ENCODE measurements at places on chromosomes 12 and 14.

- no peak for DNase-seq
These were observed 155.9 kb downstream of the SLC41A2 start for GRCh38 chr12:104802208-104802607.

- no peak for DNase-seq
These were observed 153.1 kb downstream of the TMEM117 start for GRCh38 chr12:43988838-43989560.

DNA sequence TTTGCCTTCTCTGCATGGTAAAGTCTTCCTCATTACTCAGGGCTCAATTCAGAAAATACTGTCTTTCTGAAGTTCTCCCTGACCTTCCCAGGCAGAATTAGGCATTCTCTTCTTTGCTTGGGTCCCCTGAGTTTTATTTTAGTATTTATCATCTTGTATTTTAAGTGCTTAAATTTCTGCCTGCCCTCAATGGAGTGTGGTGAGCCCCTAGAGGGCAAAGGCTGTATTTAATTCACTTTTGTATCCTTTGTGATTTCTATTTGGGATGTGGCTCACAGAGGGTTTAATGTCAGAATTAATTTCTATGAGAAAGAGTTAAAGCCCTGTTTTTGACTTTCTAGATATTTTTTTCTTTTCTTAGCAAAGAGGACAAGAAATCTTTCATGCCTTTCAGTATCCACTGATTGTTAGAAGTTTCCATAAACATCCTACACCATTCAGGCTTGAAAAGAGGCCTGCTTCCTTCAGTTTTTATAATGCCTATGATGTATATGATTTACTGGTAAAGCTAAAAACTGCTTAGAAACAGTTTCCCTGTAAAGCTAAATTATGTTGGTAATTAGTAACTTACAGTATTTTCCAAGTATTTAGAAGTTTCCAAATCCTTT, 55.6 kb upstream of the PTPRB start:
- DNase-seq, result no peak

DNA sequence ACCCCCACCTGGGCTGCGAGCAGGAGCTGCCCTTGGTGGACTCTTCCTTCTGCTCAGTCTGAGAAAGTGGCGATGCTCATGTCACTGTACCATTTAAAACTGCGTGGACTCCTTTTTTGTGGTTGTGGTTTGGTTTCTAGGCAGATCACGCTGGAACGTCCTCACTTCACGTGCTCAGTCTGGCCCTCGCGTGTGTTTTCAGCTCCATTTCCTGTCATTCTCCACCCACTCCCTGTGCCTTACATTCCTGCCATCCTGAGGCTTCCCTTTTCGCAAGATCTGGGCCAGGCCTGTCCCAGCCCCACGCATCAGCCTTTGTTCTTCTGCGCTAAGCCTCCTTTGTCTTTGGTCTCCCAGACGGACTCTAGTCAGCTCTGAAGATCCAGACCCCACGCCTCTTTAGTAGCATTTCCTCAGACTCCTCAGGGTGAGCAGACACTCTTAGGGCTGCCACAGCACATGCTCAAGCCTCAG, 105.4 kb downstream of the FBXL14 start:
- DNase-seq, result no peak

GRCh38 chr12:106941481-106942156, 14.1 kb upstream of the TMEM263 start:
- no peak for DNase-seq

DNA sequence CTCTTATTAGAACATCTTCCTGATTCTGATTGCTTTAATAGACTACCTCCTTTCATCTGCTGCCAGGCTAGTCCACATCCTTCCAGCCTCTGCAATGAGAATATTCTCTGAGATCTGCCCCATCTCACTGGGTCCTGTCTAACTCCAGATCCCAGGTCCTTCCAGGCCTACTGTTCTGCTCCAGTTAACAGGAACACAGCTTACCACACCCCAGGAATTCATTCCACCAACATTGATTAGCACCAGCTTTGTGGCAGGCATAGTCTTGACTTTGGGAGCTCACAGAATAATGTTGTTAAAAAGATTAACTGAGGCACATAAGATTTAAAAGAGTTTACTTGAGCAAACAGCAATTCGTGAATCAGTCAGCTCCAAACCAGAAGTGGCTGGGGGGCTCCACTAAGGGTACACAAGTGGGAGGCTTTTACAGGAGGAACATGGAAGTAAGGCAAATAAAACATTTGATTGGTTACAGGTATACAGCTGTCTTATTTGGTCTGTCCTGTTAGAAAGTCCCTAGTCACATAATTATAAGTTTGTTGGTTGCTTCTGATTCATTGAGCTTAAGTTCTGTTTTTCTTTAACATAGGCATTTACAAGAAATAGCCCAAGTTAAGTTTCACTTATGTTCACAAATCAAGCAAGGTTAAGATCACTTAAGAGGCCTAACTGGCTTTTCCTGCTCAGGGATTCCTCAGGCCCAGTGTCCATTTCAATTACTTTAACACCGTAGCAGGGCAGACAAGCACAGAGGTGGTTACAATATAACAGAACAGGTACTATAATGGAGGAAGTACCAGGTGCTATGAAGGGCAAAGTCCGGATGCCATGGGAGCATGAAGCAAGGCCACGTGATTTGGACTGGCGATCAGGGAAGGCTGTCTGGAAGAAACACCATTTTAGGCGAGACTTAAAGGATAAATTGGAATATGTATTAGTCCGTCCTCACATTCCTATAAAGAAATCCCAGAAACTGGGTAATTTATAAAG, 12.2 kb upstream of the MYH7 start:
- no peak for DNase-seq

GRCh38 chr14:53193193-53193592, 40.1 kb upstream of the DDHD1 start:
- DNase-seq, result no peak

DNA sequence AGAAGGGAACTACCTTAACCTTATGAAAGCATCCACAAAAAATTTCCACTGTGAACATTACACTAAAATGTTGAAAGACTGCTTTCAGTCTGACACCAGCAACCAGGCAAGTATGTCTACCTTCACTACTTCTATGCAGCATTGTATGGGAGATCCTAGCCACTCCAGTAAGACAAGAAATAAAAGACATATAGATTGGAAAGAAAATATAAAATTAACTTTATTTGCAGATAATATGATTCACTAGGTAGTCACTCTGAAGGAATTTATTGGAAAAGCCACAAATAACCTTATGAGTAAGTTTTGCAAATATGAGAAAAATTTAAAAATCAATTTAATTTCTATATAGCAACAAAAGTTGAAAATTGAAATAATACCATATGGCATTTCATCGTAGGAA, 172.0 kb downstream of the RERGL start:
- no peak for DNase-seq

- no peak for DNase-seq
These were observed 145.9 kb downstream of the DUSP6 start for GRCh38 chr12:89206390-89206789.

DNA sequence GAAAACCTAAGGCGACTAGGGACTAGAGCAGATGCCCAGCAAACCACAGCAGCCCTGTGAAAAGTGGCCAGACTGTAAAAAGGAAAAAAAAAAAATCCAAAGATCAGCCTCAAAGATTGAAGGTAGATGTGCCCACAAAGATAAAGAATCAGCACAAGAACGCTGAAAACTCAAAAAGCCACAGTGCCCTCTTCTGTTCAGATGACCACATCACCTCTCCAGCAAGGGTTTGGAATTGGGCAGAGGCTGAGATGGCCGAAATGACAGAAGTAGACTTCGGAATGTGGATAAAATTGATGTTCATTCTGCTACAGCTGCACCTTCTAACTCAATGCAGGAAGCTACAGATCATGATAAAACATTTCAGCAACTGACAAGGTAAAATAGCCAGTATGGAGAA, 154.4 kb downstream of the GPHN start:
- DNase-seq, result no peak

- no peak for DNase-seq
These were observed 161.9 kb upstream of the PLEKHG7 start for GRCh38 chr12:92540782-92541423.

GRCh38 chr12:85058339-85058738, 22.2 kb downstream of the LRRIQ1 start:
- no peak for DNase-seq

DNA sequence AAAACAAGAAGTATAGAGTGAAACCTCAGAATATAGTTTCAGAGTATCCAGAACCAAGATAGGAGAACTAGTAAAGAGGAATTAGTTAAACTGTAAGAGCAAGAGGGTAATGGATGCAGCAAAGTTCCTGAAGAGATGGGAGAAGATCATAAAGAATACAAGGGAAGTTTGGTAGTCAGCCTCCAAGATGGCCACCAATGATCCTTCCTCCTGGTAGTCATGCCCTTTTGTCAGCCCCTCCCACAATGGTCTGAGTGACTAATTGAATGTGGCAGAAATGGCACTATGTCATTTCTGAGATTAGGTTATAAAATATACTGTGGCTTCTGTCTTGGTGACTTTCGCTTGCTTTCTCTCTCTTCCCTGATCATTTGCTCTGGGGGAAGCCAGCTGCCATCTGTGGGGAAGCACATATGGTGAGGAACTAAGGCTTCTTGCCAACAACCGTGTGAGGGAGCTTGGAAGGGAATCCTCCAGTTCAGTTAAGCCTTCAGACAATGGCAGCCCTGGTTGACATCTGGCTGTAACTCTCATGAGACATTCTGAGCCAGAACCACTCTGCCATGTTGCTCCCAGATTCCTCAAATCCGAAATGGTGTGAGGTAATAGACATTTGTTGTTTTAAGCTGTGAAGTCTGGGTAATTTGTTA, 55.3 kb upstream of the AMN1 start:
- DNase-seq, result no peak

GRCh38 chr12:22755629-22756028, 130.7 kb downstream of the ETNK1 start:
- no peak for DNase-seq

DNA sequence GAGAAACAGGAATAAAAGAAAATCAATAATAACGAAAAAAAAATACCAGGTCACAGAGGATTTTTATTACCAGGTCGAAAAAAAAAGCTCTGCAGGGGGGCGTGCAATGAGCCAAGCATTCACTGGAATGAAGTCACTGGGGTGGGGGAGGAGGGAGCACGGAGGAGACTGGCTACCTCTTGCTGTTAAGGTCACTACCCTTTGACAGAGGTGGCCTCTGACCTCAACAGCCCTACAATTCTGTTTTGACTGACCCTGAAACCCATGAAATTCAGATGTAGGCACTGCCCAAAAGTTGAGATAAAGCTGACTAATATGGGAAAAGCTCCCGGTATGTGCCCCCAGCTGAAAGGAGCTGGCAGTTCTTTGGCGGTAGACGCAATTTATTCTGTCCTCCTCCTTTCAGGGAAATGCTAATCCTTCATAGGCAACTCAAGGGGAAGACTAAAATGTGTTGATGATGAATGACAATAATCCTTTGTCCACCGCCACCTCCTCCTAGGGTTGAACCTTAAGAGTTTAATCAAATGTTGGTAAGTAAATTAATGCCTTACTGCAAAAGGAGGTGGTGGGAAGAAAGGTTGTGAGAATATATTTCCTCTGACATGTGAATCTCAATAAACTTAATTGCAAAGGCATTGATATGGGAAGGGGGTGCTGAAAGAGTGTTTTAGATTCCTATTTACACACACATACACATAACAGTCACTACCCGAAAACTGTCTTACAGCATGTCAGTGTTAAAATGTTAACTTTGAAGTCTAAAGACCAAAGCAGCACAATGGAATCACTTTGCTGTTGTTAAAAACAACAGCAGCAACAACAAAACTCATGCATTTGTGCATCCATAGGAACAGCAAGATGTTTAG, 6.3 kb upstream of the RIC8B start:
- DNase-seq, result peak; percentile 61

GRCh38 chr14:60357551-60358149, 108.6 kb downstream of the PPM1A start:
- no peak for DNase-seq

DNA sequence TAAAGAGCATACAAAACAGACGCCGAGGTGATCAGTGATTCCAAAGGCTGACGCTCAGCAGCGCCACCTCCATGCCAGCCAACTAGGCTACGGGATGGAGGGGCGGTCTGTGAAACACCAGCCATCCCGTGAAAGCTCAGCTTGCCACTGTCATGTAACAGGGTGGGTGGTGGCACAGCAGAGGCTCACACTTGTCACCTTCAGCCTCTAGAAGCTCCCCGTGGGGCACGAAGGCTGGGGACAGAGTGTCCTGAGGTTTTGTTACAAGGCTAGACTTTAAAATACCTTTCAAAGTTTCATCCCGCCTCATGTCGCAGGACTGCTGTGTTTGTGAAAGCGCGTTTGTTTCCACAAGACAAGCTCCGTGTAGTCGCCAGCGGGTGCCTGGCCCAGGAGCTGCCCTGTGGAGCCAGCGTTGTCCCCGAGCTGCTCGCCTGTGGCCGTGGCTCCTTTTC, 20.7 kb downstream of the XRCC3 start:
- DNase-seq, result no peak

GRCh38 chr12:120760349-120761254, 35.0 kb downstream of the ACADS start:
- DNase-seq, result no peak

DNA sequence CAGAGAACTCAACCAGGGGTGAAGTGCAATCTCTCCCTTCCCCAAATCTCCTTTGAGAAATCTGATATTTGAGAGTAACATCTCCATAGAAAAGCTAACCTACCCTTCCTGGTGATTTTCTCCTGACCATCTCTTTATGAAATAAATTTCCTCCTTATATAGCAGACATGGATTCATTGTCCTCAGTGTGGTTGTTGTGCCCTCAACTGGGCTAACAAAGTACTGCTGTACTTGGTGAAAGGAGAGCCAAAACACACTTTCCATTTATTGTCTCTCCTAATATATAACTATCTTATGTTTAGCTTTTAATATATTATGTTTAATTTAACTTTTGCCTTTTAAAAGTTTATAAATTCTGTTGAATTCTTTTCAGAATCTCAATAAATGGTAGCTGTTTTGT, 65.1 kb upstream of the SLCO1B1 start:
- no peak for DNase-seq

Data from G401 (cell line).